Endothelial cell of umbilical vein (primary cell): ENCODE measurements at places on chromosomes 5 and 9. TPM values are rescaled to one million over a fixed set of nuclear protein-coding genes. Genes with fewer than 3 reads are reported as not detected.

Gene TLX3
- total RNA-seq, result not detected in 2 replicates

Gene DMXL1
- total RNA-seq, result 24.7 and 26.1 TPM in 2 replicates

Gene DMRTA1
- total RNA-seq, result 1.2 and 2.1 TPM in 2 replicates

DNA sequence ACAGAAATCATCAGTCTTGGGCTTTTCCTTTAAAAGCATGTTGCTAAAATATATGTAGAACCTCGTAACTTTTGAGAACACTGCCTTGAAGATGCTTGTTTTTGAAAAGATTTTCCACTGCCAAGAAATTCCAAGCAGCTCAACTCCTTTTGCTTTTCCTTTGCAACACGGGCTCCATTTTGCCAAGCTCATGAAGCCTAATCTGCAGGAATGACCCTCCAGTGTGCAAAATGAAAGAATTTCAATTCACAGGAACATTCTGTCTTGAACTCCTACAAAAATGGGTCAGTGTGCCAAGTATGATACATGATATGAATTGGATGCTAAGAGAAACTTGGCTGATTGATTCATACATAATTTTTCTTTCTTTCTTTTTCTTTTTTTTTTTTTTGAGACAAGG lies 35.4 kb upstream of the ERCC6L2 start:
- no peak for DNase-seq

Gene NOXA1
- total RNA-seq, result 0.91 and 1.3 TPM in 2 replicates

Gene GADD45G
- 0.64 and 1.0 TPM in 2 replicates for total RNA-seq

GRCh38 chr9:17906176-17906840 lies 327.4 kb downstream of the SH3GL2 start:
- no peak for DNase-seq

DNA sequence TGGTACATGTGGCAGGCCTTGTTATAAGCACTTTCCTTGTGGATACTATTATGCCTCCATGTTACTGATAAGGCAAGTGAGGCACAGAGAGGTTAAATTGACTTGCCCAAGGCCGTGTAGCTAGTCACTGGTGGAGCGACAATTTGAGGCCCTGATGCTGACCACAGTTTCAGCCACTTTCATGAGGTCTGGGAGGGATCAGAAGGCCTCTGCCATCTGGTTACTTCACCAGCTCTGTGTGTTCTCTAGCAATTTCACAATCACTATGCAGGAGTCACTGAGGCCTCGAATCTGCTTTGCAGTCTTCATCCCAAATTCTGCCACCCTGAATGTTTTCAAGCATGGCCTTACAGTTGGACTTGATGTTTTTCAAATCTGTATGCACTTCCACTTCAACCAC lies 9.1 kb downstream of the LRRC70 start:
- no peak for DNase-seq

GRCh38 chr5:14129123-14129522 lies 14.0 kb upstream of the TRIO start:
- no peak for DNase-seq

- peak; percentile 12 for DNase-seq
Measured at GRCh38 chr9:105330755-105331154, 86.3 kb downstream of the SLC44A1 start.

Gene SHROOM1
- total RNA-seq, result 20.9 and 21.0 TPM in 2 replicates

DNA sequence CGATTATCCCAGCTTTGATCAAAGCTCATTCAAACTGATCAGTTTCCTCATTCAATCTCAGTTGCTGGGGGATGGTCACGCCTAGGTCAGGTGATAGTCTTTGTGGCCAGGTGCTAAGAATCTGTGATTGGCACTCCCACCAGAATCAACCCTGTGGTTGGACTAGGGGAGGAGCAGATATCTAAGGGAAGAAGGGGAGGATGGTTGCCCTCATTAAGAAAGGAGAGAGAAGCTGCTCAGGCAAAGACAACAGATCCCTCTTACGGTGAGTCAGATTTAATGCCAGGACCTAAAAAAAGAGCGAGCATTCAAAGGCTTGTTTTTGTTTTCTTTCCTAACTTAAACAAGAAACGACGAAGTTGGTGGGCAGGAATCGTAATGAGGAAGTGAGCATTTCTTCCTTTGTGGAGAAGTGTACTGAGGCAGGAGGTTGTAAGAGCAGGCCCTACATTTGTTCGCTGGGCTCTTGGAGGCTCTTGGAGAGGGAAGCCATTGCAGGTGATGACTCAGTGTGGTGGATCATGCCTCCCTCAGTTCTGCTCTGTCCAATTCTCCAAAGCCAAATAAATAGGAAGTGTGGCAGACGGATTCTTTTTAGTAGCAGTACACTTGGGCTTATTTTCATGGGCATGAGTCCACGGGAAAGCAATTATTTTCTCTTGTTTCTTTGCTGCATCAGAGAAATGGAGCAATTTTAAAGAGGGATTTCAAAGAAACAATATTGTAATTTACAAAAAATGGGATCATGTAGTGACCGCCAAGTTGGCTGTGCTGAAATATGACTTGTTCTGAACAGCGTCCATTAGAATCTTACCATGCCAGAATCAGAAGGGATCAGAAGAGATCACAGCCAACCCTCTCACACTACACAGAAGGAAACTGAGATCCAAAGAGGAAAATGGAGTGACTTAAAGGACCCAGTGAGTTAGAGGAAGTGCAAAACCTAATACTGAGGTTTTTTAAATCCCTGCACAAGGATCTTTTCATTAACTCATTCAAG lies 18.7 kb upstream of the TGFBR1 start:
- peak; percentile 7 for DNase-seq

DNA sequence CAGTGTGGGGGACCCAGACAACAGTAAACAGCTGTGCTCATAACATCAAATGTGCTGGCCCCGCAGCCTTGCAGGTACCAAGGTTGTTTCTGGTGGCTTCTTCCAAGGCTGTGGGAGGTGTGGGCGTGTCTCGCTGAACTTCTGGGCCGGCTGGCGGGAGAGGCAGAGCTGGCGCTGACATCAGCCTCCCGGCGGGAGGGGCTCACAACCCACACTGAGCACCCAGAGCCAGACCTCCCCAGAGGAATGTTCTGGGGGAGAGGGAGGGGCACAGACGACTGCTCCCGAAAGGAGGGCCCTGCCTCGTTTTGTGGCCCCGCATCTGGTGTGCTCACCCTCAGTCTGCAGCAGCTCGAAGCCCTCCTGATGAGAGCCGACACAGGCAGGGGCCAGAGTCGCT lies 6.9 kb upstream of the SLC12A7 start:
- DNase-seq, result no peak

Gene LHX3
- not detected in 2 replicates for total RNA-seq

Gene CCL28
- 0.95 and 1.8 TPM in 2 replicates for total RNA-seq

GRCh38 chr9:133773889-133774655 lies 35.9 kb upstream of the SARDH start:
- no peak for DNase-seq

Gene CCDC152
- 2.1 and 2.8 TPM in 2 replicates for total RNA-seq

DNA sequence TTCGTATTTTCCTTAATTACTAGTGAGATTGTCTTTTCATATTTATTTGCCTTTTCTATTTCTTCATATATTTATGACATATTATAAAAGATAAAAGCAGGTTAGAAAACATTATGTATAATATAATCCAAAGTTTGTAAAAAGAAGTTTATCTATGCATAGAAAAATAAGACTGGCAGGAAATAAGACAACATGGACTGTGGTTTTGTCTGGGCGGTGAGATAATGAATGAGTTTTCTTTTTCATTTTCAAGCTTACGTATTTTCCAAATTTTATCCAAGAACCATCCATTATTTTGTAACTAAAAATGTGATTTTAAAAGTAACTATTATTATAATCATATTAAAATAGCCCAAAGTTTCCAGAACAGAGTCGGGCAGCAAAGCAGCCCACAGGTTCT lies 109.8 kb upstream of the MVB12B start:
- DNase-seq, result no peak

Gene EIF4E1B
- not detected in 2 replicates for total RNA-seq

GRCh38 chr5:173771121-173771724 lies 116.9 kb upstream of the CPEB4 start:
- peak; percentile 14 for DNase-seq
